ENCODE measurements at places on chromosomes 1 and 21.

- DNase-seq = no peak
Measured at GRCh38 chr1:35406103-35406502, 137.6 kb downstream of the ZMYM4 start.

DNA sequence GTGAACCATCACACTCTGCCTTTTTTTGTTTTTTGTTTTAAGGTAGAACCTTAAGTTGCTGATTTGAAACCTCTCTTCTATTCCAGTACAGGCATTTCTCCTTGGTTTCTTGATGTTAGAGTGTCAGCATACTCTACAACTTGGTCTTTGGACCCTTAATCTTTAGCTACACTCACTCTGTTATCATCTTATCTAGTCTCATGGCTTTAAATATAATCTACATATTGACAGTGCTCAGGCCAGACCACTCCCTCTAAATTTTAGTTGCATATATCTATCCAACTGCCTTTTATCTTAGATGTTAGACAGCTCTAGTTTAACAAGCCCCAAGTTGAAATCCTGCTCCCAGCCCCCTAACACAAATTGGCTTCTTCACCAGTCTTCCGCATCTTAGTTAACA, 22.1 kb downstream of the NME7 start:
- no peak for DNase-seq

DNA sequence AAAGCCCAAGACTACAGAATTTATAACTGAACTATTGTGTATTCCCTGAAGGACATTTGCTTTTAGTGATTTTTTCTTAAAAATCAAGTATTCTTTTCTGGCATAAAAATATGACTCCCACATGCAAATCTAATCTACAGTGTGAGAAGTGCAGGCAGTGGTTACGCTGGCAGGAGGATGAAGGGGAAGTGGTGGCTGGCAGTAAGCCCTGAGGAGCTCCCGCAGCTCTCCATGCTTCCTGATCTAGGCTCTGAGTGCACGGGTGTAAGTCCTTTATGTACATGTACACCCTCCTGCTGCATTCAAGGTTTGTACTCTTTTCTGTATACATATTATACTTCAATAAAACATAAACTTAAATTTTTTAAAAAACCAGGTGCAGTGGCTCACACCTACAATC, 67.5 kb upstream of the PRDX6 start:
- DNase-seq = peak; percentile 44

DNA sequence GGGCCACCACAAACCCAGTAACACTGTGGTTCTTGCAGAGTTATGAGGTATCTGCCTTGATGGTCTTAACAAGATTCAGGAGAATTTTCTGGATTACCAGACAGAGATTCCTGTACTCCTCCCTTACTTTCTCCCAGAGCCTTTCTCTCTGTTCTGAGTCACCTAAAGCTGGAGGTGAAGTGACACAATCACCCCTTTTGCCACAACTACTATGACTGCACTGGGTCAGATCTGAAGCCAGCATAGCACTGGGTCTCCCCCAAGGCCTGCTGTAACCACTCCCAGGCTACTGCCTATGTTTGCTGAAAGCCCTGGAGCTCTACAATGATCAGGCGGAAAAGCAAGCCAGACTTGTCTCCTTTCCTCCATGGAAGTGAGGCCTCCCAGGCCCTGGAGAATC, 156.7 kb upstream of the NEGR1 start:
- no peak for DNase-seq

DNA sequence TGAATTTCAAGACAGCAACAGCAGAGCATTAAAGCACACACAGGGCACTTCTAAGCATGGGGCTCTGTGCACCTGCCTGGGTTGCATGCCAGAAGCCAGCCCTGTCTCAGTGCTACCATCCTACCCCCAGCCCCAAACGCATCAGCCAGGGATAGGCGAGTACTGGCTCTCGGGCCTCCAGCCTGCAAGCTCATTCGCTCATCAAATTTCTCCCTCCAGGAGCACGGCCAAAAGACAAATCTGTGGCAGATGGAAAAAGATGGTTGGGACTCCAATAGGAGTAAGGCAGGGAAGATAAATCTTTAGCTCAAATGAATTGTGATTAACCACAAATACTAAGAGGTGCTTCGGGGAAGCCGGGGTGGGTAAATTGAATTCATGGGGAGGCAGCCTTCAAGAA, 189.6 kb downstream of the KAZN start:
- no peak for DNase-seq

- DNase-seq = no peak
Measured at GRCh38 chr21:42156690-42157605, 62.0 kb upstream of the ABCG1 start.

DNA sequence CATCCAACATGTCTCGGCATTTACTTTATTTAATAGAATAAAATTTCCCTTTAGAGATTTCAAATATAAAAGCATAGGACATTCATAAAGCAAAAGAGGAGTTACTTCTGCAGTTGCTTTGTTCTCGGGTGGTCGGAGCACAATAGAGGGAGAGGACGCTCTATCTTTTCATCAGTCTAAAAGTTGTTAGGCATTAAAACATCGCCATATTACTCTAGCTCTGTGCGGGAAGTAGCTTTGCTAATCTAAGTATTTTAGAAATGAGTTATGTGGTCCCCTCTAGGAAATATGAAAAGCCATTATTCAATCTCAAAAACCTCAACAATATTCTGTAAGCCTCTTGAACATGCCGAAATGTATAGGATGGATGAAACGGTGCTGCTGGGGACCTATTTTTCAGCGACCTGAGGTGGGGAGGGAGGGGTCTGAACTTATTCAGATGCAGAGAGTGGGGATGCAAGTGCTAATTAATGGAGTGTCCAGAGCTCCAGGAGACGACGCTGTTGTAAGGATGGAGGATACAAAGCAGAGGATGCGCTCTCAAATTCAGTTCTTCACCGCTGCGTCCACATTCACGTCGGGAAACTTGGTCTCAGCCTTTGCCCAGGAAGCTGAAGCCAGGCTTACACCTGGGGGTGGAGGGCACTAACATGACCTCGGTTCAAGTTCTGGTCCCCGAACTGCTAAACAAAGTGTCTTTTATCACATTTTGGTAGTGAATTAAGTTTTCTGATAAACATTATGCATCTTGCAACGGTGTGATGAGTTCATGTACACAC, 6.3 kb downstream of the CDKN2C start:
- no peak for DNase-seq

DNA sequence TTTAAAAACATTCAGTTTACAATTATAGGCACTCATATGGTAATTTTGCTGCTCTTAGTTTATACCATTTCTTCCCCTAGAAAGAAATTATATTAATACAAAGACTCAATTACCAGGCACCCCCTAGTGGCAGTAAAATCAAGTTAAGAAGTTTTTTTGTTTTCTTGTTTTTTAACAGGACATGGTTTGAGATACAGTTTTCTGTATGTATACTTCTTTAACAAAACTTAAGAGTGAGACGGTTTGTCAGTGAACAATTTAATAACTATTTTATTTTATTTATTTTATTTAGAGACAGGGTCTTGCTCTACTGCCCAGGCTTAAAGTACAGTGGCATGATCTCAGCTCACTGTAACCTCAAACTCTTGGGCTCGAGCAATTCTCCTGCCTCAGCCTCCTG, 224.6 kb downstream of the FAF1 start:
- peak; percentile 12 for DNase-seq

DNA sequence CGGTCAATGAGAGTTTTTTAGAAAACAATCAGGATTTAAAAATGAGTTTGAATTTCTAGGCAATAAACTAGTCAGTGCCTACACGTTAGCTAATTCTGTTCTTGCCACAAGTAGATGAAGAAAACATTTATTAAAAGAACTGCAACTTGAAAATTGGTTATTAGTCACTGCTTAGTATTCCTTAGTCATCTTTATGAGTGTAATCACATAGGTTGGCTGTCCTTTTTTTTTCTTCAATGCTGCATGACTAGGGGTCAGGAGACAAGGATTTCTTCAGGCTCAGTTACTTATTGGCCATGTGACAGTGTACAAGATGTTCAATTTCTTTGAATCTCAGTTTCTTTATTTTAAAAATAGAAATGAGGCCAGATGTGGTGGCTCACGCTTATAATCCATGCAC, 17.1 kb downstream of the SOAT1 start:
- DNase-seq = no peak

DNA sequence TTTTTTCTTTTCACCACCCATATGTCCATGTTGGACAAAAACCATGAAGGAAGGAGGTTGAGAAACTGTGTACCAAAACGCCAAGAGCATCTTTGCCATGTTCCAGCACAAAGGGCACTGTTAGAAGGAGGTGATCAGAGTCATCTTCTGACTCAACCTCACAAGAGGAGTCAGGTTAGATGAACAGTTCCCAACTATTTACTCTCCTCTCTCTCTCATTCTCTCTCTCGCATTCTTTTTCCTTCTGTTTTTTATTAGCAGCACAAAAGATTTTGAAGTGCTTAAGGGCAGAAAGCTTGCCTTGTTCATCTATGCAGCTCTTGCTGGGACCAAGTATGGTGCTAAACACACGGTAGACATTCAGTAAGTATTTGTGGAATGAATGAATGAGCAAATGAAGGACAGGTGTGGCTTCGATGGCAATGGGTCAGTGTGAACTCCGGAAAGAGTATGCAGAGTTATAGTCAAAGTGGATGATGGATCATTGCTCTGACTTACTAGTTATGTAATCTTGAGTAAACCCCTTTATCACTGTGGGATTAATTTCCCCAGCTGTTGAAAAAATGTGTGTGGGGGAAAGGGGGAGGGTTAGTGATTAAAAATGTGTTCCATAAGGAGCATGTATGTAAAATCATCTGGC, 33.9 kb downstream of the DDR2 start:
- no peak for DNase-seq

DNA sequence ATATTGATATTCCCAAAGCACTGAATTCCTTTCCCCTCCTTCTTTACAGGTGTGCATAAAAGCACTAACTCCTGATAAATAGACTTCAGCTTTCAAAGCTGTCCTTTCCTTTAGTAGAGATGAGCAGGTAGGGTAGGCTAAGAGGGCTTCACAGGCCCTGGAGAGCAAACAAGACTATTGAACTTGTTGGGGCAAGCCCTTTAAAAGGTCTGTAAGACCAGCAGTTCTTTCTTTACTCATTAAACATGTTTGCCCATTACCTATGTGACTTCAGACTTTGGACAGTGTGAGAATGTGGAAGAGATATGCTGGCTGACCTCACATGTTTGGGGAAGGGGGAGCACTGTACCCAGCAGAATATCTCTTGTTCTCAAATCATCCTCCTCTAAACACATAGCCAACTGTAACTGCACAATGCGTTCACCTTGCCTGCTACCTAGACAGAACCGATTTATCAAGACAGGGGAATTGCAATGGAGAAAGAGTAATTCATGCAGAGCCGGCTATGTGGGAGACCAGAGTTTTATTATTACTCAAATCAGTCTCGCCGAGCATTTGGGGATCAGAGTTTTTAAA, 27.1 kb upstream of the HAO2 start:
- no peak for DNase-seq

GRCh38 chr1:207911856-207912760, 1.2 kb upstream of the CD34 start:
- DNase-seq = no peak

- DNase-seq = no peak
Measured at GRCh38 chr1:20483098-20483832, 2.7 kb downstream of the CAMK2N1 start.

DNA sequence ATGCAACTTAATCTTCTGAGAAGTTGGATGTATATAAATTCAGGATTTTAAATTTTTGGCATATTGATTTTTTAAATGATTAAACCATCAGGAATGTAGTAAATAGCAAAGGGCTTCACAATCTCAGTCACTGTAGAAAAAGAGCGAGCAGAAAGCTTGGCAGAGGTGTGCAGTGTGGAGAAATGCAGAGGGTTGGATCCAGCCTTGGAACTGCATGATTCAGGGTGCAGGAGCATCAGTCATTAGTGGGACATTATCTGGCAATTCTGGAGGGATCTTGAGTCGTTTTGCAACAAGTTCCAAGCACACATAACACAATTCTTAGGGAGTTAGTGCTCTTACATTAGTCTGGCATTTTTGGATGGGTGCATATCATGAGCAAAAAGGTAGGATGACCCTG, 267.9 kb downstream of the PLA2G4A start:
- no peak for DNase-seq

DNA sequence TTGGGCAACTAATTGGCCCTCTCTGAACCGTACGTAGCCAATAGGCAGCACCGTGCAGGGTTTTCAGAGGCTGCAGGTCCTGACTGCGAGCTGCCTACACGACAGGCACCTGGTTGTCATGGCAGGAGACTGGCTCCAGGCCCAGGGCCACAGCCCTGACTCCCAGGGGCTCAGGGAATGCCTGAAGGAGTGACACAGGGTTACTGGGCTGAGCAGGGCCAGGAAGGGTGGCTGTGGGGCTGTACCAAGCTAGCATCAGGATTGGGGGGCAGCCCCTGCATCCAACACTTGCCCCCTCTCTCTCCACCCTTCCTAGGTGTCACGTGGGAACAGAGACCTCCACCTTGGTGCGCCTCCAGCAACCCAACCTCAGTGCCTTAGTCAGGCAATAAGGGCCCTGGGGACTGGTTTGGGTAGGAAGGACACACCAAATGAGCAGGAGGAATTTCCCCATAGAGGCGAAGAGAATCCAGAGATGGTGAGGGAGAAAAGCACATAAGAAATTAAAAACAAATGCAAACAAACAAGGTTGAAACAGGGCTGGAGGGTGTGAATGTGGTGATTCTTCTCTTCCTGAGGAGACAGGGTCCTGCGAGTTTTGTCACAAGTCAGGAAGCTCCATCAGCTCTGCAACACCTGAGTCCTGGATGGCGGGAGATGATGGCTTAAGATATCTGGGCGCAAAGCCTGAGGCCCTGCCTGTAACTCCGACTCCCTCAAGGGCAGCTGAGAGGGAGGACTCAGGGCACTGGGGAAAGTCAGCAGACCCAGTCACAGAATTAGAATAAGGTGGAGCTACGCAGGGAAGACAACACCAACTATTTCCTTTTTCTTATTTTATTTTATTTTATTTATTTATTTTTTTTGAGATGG, 19.7 kb upstream of the RNU1-4 start:
- DNase-seq = no peak

- no peak for DNase-seq
Measured at GRCh38 chr1:77536813-77537212, 145.6 kb downstream of the ZZZ3 start.

DNA sequence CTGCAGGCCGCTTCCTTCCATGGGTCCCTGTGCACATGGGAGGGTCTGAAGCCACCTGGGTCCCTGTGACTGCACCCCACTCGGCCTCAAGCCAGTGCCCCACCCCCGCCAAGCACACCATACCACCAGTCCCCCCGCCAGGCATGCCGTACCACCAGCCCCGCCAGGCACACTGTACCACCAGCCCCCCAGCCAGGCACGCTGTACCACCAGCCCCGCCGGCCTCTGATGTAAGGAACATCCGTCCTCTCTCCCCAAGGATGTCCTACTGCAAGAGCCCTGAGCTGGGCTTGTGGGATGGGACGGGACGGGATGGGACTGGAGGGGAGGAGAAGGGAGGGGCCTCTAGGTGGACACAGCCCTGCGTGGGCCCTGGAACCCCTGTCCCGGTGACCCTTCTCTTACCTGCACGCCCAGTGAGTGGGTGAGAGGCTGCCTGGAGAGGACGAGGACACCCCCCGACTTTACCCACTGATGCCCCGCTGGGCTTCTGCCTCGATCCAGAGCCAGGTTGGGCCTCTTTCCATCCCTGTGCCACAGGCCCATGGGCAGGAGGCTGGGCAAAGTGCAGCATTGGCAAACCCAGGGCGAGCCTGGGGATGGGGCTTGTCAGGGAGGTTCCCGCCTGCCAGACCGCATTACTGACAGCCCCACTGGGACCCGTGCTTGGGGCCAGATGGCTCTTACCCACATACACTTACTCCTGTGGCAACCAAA, 40.8 kb upstream of the COL6A1 start:
- DNase-seq = no peak

Measured in KG1 (cell line).